GM04504 (cell line): ENCODE measurements at places on chromosomes 12 and 14.

DNA sequence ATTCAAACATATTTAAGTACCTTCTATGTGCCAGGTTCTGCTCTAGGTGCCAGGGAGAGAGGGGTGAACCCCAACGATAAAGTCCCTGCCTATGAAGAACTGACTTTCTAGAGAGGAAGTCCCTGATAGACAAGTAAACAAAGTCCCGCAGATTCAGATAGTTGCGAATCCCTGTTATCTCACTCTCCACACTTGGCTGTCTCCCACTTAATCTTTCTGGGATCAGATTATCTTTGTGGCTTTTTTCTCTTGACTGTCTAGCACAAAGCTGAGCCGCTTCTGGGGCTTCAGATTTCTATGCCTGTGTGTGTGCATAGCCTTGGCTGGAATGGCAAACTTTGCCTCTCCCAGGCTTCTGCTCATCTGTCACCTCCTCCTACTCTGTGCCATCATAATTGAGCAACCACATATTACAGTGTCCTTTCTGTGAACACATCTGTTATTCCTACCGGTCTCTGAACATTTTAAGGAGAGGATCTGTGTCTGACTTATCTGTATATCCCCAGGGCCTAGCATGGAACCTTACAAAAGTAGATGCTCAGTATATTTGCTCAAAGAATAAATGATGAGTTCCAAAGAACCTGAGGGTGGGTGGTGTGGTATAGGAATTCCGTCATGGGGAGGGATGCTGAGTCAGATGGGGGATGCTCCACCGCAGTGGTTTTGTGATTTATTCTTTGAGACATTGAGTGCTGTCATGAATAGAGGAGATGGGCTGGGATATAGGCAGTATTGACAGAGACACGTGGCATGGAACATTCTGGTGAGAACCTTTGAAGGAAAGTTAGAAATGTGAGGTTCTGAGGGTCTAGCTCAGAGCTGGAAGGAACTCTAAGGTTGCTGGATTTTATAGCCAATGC is 28.5 kb downstream of the RGS6 start:
- no peak for DNase-seq

GRCh38 chr12:12992418-12993130 is 7.5 kb downstream of the HEBP1 start:
- DNase-seq: peak; percentile 82

- DNase-seq: no peak
These were observed 115.4 kb downstream of the SOX5 start for GRCh38 chr12:23834076-23834475.

GRCh38 chr14:93977790-93978581 is 1.6 kb upstream of the ASB2 start:
- DNase-seq: no peak

GRCh38 chr14:101518611-101519473 is 42.5 kb upstream of the DIO3 start:
- no peak for DNase-seq

DNA sequence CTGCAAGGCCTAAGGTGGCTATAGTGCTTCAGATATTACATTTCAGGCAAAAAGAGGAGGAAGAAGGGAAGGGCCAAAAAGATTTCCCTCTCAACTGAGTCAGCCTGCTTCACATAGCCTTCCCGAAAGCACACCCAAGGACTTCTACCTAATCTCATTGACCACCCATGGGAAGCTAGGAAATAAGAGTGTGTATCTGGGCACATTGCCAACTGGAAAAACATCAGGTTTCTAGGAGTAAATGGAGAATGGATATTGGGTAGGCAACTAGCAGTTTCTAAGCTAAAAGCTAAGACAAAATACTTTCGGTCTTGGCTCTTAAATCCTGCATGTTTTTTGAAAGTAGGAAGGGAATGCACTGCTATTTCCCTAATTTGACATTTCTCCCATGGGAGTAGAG is 221.7 kb upstream of the GRIP1 start:
- DNase-seq: no peak

DNA sequence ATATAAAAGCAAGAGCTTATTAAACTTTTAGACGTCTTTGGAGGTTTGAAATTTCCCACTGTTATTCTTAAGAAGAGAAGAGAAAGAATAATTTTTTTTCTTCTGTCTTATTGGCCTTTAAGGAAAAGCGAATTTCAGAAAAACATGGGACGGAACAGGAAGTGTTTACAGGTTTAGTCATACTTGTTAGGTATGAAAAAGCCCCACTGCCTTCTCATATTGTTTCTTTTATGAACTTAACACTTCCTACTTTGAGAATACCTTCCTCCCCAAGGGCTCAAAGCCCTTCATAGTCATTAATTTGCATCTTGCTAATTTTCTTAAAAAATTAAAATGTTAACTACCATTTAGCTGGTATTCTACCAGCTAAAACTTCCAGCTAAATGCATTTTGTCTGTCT is 82.0 kb downstream of the ETV6 start:
- no peak for DNase-seq

DNA sequence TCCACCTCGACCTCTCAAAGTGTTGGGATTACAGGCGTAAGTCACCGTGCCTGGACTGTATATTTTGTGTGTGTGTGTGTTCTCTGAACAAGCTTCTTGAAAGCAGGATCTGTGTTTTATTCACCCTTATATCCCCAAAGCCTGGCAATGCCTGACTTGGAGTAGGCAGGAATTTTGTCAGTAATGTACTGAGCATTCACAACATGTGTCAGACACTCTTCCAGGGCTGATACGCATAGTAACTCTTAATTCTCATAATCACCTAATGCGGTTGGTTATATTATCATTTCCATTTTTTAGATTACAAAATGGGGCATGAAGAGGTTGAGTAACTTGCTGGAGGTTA is 50.4 kb upstream of the PLEKHG3 start:
- DNase-seq: no peak

DNA sequence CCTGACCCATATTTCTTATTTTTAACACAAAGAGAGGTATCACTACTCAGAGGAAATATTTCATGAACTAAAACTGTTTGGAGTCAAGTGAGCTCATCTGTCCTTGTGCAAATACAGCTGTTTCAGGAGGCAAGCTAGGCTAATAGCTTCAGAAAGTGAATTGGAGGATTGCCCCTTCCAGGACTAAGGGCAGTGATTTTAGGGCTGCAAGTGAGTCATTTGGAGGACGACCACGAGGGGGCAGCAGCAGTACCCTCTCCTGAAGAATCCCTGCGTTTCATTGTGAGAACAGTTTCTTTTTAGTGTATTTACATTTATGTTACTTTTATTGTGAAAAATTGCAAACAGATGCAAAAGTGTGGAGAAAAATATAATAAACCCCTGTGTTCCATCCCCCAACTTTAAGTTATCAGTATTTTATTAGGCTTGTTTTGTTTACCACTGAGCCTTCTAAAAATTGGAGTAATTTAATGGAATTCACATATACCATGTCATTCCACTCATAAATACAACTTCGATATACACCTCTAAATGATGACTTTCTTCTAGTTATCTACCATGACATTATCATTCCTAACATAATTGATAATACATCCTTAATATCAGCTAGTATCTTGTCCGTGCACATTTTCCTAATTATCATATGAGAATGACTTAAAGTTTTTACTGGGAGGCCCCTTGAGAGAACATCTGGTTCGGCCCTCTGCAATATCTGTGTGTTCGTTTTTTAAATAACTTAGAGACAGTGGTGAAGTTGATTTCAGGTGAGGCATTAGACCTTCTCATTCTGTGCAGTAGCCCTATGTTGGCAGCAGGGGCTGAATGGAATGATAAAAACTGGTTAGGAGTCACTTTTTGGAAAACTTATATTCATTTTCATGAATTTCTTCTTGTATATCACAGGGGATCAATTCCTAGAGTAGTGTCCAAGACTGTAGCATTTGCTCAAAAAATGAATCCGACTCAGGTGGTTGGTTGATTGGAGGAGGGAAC is 13.7 kb downstream of the FOXJ2 start:
- DNase-seq: peak; percentile 53

DNA sequence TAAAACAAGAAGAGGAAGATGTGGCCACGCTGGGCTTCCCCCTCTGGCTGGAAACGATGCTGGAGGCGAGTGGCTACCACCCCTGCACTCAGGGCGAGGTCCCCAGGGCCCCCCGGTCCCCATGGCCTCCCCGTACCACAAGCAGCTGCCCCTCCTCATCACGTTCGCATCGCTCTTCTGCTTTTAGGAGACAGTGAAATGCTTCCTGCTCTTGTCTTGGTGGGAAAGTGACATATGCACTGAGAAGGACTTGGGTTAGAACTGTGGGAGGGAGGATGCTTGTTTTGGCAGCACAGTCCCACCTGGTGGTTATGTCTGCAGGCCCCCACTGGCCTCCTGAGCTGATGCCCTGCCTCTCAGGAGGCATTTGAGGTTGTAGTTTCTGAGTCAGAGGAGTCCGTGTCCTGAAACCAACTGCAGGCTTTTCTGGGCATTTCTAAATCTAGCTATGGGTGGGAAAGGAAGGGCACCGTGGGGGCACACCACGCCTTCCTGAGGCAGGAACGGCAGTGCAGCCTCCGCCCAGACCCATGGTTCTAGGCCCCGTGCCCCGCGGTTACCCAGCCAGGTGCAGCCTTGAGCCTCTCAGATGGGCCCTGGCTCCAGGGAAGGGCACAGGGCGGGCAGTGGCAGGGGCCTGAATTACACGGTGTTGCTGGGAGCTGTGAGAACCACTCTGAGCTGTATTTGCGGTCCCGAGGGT is 139.3 kb downstream of the ADGRD1 start:
- no peak for DNase-seq

DNA sequence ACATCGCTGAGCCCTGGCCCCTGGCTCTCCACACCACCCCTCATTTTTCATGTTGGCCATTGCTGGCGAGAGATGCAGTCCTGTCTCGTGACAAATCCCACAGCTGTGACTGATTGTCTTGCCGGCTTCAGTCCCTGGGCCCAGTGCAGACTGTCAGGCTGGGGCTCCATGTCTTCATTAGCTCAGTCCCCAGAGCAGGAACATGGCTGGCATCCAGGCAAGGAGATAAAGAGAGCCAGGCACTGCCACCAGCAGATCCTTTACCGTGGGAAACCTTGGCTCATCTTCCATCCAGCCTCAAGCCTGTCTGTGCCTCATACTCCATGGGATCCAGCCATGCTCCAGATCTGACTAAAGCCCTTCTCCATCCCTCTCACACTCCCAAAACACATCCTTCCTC is 284.7 kb upstream of the FKBP4 start:
- DNase-seq: no peak

- DNase-seq: no peak
These were observed 120.5 kb downstream of the TMX1 start for GRCh38 chr14:51360592-51360991.

DNA sequence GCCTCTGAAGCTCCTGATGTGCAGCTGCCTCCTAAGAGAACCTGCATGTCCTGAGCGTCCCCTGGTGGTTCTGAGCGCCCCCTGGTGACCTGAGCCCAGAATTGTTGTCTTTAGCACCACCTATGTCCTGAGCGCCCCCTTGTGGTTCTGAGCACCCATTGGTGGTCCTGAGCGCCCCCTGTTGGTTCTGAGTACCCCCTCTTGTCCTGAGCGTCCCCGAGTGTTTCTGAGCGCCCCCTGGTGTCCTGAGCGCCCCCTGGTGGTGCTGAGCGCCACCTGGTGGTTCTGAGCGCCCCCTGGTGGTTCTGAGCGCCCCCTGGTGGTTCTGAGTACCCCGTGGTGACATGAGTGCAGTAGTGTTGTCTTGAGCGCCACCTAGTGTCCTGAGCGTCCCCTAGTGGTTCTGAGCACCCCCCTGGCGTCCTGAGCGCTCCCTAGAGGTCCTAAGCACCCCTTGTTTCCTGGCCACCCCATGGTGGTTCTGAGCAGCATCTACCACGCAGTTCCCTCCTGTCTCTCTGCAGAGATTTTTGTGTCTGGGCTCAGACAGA is 782.5 kb downstream of the TMEM121 start:
- no peak for DNase-seq

GRCh38 chr12:66320996-66321395 is 18.7 kb downstream of the HELB start:
- no peak for DNase-seq

DNA sequence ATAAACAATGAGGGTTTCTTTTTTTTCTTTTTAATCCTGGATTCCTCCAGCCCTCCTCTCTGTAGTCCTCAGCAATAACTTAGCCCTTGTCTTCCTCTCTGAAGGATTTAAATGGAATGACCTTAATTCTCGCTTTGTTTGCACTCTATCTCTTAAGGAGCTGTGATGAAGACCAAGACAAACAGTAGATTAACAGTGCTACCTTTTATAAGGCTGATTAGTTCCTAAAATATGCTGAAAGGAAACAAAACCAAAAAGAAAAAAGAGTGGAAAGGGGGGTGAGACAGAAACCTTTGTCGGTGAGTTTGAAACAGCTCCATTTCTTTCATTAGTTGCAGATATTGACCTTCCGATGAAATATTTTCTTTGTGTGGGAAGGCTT is 38.7 kb upstream of the PTCSC3 start:
- DNase-seq: no peak

GRCh38 chr12:92552412-92553108 is 150.2 kb upstream of the PLEKHG7 start:
- no peak for DNase-seq

- no peak for DNase-seq
These were observed 156.3 kb upstream of the LRIG3 start for GRCh38 chr12:59076622-59077021.

DNA sequence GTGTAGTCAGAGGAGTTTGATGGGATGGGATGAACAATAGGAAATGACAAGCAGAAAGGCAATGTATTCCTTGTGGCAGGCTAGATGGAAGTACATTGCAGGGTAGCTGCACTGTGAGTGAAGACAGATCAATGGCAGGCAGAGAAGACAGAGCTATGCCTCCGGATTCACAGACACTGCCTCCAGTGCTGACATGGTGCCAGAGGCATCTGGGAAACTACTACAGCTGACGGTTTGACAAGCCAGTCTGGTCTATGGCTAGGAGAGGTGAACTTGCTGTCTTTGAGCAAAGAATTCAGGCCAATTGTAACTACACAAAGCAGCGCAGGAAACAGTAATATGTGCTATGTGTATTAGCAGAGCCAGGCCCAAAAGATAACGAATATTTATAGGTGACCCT is 193.5 kb downstream of the DIO2 start:
- no peak for DNase-seq

GRCh38 chr14:94129111-94129757 is at the start of gene IFI27L2:
Gene IFI27L2, minus strand, starts transcription at chr14:94129604. Its CDS starts 40 bp downstream, at chr14:94129564.
- peak; percentile 49 for DNase-seq

DNA sequence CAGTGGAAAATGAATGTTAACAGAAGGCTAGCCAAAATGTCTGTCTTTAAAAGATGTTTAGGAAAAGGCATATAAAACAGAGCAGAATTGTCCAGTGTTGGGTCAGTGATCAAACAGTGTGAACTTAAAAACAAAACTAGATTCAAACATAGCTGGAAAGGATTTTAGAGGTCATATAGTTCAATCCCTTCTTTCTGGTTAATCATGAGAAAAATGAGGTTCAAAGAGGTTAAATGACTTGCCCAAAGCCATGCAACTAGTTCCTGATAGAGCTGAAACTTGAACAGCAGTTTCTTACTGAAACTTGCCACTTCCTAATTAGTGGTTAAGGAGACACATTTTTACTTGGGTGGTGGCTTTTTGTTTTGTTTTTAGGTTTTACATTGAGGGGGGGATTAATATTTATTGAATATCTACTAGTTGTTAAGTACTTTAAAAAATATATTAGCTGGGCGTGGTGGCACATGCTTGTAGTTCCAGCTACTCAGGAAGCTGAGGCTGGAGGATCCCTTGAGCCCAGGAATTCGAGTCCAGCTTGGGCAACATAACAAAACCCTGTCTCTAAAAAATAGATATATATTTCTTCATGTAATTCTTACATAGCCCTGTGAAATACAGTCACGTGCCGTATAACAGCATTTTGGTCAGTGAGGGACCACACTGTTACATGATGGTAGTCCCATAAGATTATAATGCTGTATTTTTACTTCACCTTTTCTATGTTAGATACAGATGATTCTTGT is 20.4 kb downstream of the ACVR1B start:
- DNase-seq: no peak
